ENCODE measurements at places on chromosomes 2 and 18.

- no peak for DNase-seq
Measured at GRCh38 chr2:109210431-109211200, 81.6 kb downstream of the SH3RF3 start.

DNA sequence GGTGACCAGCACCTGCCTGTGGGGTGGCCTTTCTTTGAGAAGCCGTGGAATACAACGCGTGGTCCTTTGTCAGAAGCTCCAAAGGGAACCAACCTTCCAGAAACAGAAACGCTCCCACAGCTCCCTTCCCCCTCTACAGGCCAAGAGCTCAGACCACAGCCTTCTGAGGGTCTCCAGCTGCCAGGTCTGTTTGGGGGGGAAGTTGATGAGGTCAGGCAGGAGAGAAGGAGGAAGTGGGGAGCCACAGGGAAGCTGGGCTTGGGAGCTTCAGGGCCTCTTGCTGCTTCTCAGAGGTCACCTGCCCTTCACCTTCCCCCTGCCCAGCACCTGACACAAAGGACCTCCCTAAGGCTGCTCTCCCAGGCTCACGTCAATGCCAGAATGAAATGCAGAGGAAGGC is 287.7 kb upstream of the ID2 start:
- DNase-seq: no peak

- no peak for DNase-seq
Measured at GRCh38 chr2:238165288-238165921, 6.6 kb downstream of the ERFE start.

GRCh38 chr2:151729837-151730236 is 4.4 kb downstream of the NEB start:
- no peak for DNase-seq

DNA sequence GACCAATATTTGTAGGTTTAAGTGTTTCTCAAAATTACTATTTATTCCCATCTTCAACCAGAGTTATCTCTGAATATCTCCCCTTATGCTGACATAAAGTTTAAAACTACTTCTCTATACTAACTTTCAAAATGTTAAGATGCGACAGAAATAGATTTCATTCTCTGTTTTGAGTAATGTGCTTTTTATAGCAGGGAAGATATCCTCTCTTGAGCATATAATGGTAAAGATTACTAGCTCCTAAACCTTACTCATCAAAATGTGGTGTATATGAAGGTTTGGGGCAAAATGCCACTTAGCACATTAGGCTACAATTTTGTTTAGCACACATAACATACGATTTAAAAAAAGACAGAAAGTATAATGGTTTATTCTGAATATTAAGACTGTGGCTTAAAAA is 54.4 kb downstream of the CWC22 start:
- no peak for DNase-seq

- no peak for DNase-seq
Measured at GRCh38 chr2:174031226-174031625, 66.1 kb upstream of the SP3 start.

DNA sequence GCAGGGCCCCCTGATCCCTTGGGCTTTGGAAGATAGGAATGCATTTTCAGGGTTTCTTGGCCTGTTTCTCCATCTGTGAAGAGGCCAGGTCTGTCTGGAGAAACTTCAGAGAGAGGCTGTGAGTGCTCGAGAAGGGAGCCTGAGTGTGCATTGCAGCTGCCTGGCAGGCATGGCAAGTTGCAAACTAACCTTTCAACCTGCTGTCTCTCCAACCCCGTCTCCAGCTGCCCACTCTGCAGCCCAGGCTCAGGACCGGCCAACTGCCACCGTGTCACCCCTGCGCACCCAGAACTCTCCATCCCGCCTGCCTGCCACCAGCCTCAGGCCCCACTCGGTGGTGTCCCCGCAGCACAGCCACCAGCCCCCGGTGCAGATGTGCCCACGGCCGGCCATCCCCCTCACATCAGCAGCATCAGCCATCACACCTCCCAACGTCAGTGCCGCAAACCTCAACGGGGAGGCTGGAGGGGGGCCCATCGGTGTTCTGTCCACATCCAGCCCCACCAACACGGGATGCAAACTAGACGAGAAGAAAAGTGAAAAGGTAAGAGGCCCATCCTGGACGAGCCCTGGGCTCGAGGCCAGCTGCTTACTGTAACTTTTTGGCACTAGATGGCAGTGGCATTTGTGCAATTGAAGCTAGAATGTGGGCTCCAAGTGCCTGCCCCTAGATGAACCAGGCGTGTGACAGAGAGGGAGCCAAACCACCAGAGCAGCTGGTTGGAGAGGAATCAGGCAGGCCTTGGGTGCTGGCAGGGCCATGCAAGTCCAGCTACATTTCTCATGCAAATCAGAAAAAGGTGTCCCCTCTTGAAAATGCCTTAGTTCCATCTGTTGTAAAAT is 164.6 kb downstream of the SEPTIN10 start:
- DNase-seq: no peak

DNA sequence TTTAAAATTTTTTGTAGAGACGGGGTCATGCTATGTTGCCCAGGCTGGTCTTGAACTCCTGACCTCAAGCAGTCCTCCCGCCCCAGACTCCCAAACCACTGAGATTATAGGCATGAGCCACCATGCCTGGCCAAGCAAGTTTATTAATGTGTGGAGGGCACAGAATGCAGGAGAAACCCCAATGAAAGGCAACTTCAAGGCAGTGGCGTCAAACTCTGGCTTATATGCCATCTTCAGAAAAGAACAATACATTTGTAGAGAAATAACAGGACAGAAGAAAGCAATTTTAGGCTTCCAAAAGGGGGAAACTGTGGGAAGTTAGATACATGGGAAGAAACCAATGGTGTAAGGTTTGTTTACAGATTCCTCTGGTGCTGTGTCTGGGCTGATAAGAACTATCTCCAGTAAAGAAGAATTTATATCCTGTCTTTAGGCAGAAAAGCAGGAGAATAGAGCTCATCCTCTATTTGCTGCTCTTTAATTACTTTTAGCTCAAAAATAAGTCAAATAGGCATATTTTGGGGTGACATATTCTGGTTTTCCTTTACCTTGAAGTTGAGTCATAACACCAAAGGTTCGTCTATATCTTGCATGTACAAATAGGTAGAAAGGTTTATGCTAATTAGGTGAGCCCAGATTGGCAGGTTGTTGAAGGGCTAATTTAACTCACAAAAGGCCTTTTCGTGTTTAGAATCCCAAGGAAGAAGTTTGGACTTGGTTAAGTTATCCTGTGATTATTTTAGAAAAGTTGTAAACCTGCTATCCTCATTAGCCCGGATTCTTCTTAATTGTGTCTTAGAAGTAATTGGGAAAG is 26.0 kb upstream of the TMEM214 start:
- DNase-seq: no peak

DNA sequence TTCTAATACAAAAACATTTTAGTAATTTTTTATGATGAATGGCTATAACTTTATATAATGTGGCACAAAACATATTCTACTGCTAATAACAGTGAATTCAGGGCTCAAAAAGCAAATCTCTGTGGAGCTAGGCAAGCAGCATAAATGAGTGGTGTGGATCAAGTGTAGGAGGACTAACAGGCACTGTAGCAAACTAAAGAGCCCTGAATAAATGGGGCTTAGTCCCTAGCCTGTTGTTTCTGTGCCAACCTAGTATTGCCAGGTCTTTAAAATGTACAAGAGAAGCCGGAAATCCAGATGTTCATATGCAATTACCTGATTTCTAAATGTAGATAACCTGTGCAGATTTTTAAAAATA is 18.5 kb downstream of the REL start:
- DNase-seq: no peak

DNA sequence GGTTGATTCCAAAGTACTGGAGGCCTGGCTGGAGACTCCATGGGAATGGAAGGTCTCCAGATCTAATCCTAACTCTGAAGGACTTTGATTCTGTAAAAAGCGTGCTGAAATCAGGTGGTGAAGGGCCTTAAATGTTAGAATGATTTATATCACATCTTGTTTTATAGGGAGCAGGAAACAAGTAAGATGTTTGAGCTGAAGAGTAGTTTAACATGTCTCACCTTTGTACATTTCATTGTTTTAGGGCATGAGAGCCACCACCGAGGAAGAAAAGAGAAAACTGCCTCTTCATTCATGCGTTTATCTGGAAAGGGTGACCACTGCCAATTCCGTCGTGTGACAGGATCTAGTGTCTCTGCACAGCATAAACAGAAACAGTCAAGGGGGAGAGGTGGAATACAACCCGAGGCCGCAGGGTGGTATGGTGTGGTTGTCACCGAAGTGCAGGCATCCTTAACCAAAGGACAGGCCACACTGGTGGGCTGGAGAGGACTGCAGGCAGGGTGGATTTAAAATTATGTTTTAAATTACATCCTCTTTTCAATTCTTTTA is 445.3 kb downstream of the SLC4A3 start:
- no peak for DNase-seq

GRCh38 chr18:66550366-66550765 is 53.5 kb downstream of the CDH19 start:
- DNase-seq: no peak

GRCh38 chr2:176751314-176752227 is 461.0 kb upstream of the HNRNPA3 start:
- no peak for DNase-seq

- DNase-seq: no peak
Measured at GRCh38 chr2:223751012-223751411, 86.4 kb downstream of the AP1S3 start.

- no peak for DNase-seq
Measured at GRCh38 chr2:235914756-235915155, 253.4 kb downstream of the GBX2 start.

DNA sequence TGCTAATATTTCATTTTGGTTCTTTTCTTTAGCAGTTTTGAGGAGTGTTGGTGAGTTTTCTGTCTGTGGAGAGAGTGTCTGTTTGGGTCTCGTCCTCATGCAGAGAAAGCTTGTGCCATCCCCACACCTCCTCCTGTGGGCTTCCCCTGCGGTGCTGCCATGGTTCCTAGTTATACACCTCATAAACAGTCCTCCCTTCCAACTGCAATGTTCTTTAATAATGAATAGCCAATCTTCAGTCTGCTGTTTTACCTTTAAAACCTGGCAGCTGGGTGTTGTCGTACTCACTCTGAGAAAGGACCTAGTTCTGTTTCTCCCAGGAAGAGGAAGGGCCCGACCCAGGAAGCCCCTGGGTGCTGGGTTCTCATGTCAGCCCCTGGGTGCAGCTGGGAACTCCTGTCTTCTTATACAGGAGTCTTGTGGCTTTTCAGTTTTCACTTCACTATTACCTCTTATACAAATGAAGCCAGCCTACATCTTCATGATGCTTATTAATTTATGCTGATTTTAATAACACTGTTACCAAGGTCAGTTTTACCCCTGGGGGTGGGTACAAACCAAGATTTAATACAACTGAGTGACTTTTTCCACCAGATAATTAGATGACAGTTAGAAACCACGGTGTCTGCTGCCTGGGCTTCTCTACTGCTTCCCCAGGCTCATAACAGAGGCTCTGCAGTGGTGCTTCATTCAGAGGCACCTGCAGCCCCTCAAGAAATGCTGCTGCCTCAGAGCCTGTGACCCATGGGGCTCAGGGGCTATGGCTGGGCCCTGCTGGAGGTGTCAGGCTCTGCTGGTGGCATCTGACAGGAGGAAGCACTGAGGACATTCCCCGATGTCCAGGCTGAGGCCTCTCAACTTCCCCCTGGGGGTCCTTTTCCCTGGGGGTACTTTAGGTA is 59.1 kb downstream of the COA5 start:
- no peak for DNase-seq

GRCh38 chr18:54742659-54743604 is 85.3 kb upstream of the RAB27B start:
- peak; percentile 23 for DNase-seq

GRCh38 chr2:47354013-47354847 is 48.7 kb upstream of the MSH2 start:
- DNase-seq: no peak

DNA sequence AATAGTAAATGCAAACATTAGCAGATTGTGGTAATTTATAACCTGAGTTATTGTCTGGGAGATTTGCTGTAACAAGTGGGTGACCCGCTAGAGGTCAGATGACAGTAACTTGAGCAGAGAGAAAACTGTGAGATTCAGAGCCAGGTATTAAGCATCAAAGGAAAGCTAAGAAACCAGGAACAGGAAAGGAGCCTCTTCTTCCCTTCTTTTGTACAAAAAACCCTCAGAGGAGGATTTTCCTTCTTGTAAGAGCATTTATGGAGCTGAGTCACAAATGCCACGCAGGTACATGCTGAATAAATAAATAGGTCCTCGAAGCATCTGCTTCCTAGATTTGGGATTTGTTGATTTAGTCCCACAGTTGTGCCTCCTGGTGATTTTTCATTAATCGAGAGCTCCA is 146.5 kb downstream of the SH3BP4 start:
- DNase-seq: no peak

- DNase-seq: peak; percentile 62
Measured at GRCh38 chr2:234257859-234258561, 207.5 kb downstream of the SPP2 start.

GRCh38 chr2:95388856-95389244 is 13.7 kb upstream of the FAHD2A start:
- no peak for DNase-seq

GRCh38 chr2:57549642-57550102 is 496.9 kb upstream of the VRK2 start:
- DNase-seq: no peak

GRCh38 chr2:195451160-195451559 is 205.9 kb upstream of the SLC39A10 start:
- no peak for DNase-seq

DNA sequence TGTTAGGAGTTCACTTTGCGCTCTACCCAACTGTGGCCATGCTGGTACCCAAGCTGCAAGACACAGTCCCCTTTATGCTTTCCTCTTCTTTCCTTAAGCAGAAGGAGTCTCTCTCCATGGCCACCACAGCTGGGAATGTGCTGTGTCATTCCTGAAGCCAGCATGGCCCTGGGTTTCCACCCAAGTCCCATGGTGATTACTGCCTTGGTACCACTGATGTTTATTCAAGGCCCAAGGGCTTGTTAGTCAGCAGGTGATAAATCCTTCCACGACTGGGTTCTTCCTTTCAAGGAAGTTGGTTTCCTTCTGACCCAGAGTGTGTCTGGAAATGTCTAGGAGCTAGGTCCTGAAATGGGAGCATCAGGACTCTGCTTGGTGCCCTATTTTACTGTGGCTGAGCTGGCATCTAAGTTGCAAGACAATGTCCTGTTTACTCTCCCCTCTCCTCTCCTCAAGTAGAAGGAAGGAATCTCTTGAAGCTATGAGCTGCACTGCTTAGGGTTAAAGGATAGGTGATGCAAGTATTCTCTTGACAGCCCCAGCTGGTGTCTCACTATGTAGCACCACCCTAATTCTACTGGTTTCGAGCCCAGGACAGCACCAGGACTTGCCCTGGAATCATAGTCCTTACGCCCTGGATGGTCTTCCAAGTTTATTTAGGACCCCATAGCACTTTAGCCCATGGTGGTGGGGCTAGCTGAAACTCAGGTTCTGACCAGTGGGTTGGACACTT is 18.7 kb upstream of the NUP35 start:
- no peak for DNase-seq

DNA sequence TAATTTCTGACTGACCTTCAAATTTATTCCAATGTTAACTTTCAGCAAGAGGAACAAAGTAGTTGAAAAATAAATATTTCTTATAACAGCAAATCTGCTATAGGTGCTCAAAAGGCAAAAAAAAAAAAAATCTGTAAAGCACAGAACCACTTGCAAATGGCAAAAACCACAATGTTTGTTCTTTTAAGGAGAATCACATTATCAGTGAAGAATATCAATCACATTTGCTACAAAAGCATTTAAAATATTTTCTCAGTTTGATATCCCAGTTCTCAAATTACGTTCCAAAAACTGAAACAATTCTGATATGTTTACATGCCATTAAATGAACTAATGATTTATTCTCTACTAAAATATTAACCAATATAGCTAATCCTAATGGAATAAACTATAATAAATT is 163.3 kb downstream of the METTL4 start:
- DNase-seq: no peak

Data from GOT3 (cell line).